ENCODE measurements at places on chromosomes 2 and 18.

- no peak for DNase-seq
These were observed 44.1 kb downstream of the TMEM163 start for GRCh38 chr2:134674687-134675086.

GRCh38 chr2:95027369-95027720 lies 1.8 kb downstream of the MAL start:
- no peak for DNase-seq

- peak; percentile 24 for DNase-seq
These were observed 53.0 kb upstream of the LGALSL start for GRCh38 chr2:64400733-64401528.

- DNase-seq = peak; percentile 79
These were observed 125.8 kb upstream of the HNMT start for GRCh38 chr2:137838255-137839092.

GRCh38 chr2:58064086-58064485 lies 17.5 kb downstream of the VRK2 start:
- no peak for DNase-seq

DNA sequence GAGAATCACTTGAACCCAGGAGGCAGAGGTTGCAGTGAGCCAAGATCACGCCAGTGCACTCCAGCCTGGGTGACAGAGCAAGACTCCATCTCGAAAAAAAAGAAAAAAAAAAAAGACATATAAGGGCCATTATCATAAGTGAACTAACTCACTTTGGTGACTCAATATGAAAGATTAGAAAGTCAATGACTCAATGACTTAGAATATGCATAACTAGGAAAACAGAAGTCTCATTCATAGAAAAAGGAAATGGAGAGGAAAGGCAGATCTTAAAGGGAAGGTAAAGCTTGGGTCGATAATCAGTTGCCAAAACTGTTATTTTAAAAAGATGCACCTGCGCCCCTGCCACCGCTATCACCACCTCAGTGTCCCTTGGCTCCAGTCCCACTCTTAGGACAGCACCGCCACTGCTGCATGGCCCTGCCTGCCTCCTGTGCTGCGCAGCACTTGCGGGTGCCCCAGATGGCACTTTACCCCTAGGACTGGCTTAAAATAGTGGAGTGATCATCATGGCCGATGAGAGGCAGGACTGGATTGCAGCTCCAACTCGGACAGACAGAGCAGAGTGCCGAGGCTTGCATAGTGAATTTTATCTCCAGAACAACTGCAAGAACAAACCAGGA lies 54.7 kb downstream of the INO80D start:
- no peak for DNase-seq

GRCh38 chr18:79867666-79868065 lies 69.9 kb downstream of the KCNG2 start:
- no peak for DNase-seq

- DNase-seq = peak; percentile 29
These were observed 47.3 kb upstream of the NDUFV2 start for GRCh38 chr18:9055185-9055584.
